Activated T-helper 1 cell treated with anti-CD3 and anti-CD28 coated beads, Interleukin-12 subunit alpha, Interleukin-12 subunit beta, Interleukin-2, Interleukin-4 antibody, amounts not matched to agents 30 ng/mL and 10 ng/mL and 1 ng/mL, durations not matched to agents 14 hours and 24 hours and 36 hours (primary cell): ENCODE measurements at places on chromosomes 4 and X. TPM values are rescaled to one million over a fixed set of nuclear protein-coding genes. Genes with fewer than 3 reads are reported as not detected.

Gene PDZD4
- 0.29 and 0.44 TPM in 2 replicates for total RNA-seq

DNA sequence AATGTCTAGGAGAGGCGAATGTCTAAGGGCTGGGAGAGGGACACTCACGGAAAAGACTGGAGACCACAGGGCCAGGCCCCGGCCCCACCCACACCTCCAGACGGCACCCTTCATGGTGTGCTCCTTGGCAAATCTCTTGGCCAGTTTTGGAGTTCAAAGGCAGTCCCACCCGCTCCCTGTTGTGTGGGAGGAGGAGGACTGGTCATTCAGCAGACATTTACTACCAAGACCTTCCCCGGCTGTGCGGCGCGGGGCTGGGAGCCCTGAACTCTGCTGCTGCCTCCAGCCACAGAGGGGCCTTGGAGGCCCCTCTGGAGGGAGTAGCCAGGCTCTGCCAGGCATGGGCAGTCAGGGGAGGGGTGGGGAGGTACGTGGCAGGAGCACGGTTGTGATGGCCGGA lies 8.7 kb upstream of the TBC1D14 start:
- H3K4me3 ChIP-seq: peak overlapping the region; percentile 72
- DNase-seq: no peak
- H3K4me1 ChIP-seq: peaks cover 66% of the 10 kb centered on the region
- H3K36me3 ChIP-seq: peaks cover 2% of the 10 kb centered on the region
- H3K27me3 ChIP-seq: no peaks in the 10 kb centered on the region

DNA sequence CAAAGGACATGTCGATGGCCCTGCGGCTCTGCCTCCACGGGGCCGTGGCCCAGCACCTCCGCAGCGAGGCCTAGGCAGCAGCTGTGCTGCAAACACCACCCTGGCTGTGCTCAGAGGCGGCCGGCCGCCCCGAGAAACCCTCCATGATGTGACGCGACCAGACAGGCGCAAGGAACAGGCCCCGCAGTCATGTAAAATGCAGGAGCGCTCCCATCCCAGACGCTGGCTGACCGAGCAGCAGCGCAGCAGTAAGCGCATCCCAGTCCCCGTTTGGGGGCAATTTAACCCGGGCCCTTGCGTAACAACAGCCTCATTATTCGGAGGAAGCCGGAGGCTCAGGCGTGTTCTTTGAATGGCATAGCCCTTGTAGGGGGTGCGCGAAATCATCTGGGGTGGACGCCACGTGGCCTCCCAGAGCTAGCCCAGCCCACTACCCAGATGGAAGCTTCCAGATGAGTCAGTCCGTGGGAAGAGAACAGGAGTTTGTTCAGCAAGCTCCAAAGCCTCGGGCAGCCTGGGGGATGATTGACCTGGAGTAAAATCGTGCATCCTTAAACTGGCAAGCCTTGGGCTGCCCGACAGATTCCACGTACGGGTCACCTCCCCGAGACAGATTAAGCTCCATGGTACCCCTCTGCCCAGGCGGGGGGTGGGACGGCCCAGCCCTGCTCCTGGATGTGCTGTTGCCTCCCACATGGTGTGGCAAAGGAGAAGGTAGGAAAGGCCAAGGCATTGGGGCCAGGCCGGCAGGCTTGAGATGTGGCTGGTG lies 124.0 kb downstream of the HMX1 start:
- no peaks in the 10 kb centered on the region for H3K4me1 ChIP-seq
- no peaks in the 10 kb centered on the region for H3K27me3 ChIP-seq
- no peaks in the 10 kb centered on the region for H3K36me3 ChIP-seq
- H3K4me3 ChIP-seq: no peak overlapping the region
- no peak overlapping the region for H3K27ac ChIP-seq

- DNase-seq: no peak
- no peaks in the 10 kb centered on the region for H3K4me1 ChIP-seq
- no peaks in the 10 kb centered on the region for H3K36me3 ChIP-seq
- peaks cover 9% of the 10 kb centered on the region for H3K27me3 ChIP-seq
- no peak overlapping the region for H3K4me3 ChIP-seq
Measured at GRCh38 chr4:139915037-139915436, 238.9 kb downstream of the MAML3 start.

Gene DCAF12L2
- not detected in 2 replicates for total RNA-seq

DNA sequence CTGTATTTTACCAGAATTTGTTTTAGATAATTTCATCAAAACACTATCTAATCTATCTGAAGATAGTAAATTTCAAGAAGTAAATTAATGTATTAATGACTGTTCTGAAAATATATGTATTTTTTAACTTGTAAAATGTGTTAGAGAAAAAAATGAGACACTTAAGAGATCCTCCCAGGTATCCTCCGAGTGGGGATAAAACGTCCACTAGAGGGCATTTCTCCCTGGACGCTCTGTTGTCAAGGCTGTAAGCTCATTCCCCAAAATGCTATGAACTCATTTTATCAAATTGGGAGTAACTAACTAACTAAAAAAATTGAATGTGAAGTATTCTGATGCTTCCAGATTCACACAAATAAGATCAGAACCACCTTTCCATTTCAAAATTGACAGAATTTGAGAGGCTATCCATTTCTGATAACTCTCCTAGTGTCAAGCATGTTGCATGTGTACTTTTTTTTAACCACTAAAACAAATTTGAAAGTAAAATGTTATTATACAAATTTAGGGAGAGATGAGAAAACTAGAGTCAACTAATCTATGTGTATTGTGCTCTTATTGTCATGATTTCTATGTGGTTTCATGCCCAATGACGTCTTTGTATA lies 337.3 kb upstream of the HS3ST1 start:
- H3K27ac ChIP-seq: no peak overlapping the region
- no peak for DNase-seq
- H3K4me3 ChIP-seq: no peak overlapping the region

GRCh38 chrX:80173261-80173660 lies 158.7 kb downstream of the TBX22 start:
- H3K27me3 ChIP-seq: no peaks in the 10 kb centered on the region
- H3K4me3 ChIP-seq: no peak overlapping the region
- no peaks in the 10 kb centered on the region for H3K36me3 ChIP-seq
- no peak for DNase-seq
- H3K27ac ChIP-seq: no peak overlapping the region

Gene OCIAD2
- total RNA-seq: 59.6 and 62.5 TPM in 2 replicates

Gene SPANXN1
- not detected in 2 replicates for total RNA-seq

- H3K27ac ChIP-seq: no peak overlapping the region
- H3K4me1 ChIP-seq: no peaks in the 10 kb centered on the region
- no peak for DNase-seq
- peaks cover 27% of the 10 kb centered on the region for H3K36me3 ChIP-seq
Measured at GRCh38 chr4:38020386-38020785, 60.2 kb downstream of the PTTG2 start.
